ENCODE measurements at places on chromosomes 3 and 15.

- H3K4me1 ChIP-seq, result peaks cover under 1% of the 10 kb centered on the region
- DNase-seq, result no peak
- H3K27ac ChIP-seq, result no peak overlapping the region
- no peak overlapping the region for H3K4me3 ChIP-seq
Observed at GRCh38 chr15:80940331-80940730, 49.3 kb downstream of the MESD start.

- peak overlapping the region; percentile 66 for H3K27ac ChIP-seq
- H3K4me3 ChIP-seq, result peak overlapping the region; percentile 85
- no peaks in the 10 kb centered on the region for H3K27me3 ChIP-seq
- no peak for DNase-seq
Observed at GRCh38 chr3:187744169-187745151, 808 bp downstream of the BCL6 start.

- no peaks in the 10 kb centered on the region for H3K36me3 ChIP-seq
- DNase-seq, result no peak
- no peaks in the 10 kb centered on the region for H3K27me3 ChIP-seq
- no peak overlapping the region for H3K4me3 ChIP-seq
- no peak overlapping the region for H3K27ac ChIP-seq
Observed at GRCh38 chr3:160921020-160921635, 165.1 kb downstream of the PPM1L start.

DNA sequence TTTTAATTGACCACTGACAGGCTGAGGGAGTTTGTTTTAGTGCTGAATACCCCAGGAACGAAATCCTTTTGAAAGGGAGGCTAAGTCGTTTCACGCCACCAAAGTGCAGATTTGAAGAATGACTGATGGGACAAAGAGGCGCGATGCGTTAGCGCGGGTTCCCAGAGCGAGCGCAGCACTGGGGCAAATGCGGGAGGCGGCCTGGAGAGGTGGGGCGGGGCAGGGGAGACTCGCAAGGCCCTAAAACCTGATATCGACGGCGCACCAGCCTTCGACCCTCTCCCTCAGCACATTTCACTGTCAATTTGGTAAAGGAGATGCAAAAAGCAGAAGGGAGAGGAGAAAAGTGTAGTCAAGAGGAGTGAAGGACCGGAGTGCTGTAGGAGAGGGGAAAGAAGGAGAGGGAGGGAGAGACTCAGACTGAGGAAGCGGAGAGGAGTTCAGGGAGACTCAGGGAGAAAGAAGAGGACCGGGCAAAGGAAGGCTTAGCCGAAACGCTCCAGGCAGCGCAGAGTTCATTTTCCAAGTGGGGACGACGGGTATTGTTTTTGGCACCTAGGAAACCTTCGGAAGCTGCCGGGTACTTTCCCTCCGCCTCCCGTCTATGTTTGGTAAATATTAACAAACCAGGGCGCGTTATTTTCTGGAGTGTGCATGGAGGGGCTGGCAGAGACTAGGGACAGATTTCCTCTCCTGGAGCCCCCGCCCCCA is 3.8 kb upstream of the FOXB1 start:
- peaks cover 30% of the 10 kb centered on the region for H3K27me3 ChIP-seq
- H3K4me1 ChIP-seq, result peaks cover 43% of the 10 kb centered on the region
- peaks cover 16% of the 10 kb centered on the region for H3K36me3 ChIP-seq
- peak overlapping the region; percentile 68 for H3K4me3 ChIP-seq

DNA sequence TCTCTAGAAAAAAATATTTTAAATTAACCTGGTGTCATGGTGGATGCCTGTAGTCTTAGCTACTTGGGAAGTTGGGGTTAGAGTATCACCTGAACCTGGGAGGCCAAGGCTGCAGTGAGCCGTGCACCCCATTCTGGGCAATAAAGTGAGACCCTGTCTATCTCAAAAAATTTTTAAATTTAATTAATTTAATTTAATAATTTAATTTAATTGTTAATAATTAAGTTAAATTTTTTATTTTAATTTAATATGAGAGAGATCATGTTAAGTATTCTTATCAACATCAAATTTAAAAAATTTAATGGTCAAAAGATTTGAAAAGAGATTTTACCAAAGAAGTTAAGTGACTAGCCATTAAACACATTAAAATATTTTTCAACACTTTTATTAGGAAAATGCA is 40.8 kb upstream of the FOXB1 start:
- no peaks in the 10 kb centered on the region for H3K27me3 ChIP-seq
- H3K4me1 ChIP-seq, result no peaks in the 10 kb centered on the region
- H3K36me3 ChIP-seq, result no peaks in the 10 kb centered on the region
- H3K4me3 ChIP-seq, result no peak overlapping the region
- H3K27ac ChIP-seq, result no peak overlapping the region

GRCh38 chr3:50122071-50122470 is 33.1 kb upstream of the SEMA3F start:
- DNase-seq, result no peak
- H3K27me3 ChIP-seq, result no peaks in the 10 kb centered on the region

DNA sequence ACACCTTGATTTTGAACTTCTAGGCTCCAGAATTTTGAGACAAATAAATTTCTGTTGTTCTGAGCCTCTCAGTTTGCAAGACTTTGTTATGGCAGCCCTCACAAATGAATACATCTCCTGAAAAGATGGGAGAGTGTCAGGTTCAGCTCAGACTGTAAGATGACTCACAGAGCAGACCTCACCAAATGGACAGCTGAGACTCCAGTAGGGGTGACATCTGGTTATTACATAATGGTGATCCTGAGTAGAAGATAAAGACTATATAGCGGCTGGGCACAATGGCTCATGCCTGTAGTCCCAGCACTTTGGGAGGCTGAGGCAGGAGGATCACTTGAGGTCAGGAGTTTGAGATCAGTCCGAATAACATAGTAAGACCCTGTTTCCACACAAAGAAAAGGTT is 26.2 kb upstream of the MTMR14 start:
- DNase-seq, result no peak
- H3K27ac ChIP-seq, result no peak overlapping the region
- H3K27me3 ChIP-seq, result no peaks in the 10 kb centered on the region
- H3K4me1 ChIP-seq, result no peaks in the 10 kb centered on the region
- H3K36me3 ChIP-seq, result no peaks in the 10 kb centered on the region

GRCh38 chr3:33636125-33636850 is 81.8 kb downstream of the CLASP2 start:
- peak; percentile 44 for DNase-seq
- H3K27ac ChIP-seq, result no peak overlapping the region
- peaks cover 3% of the 10 kb centered on the region for H3K36me3 ChIP-seq
- no peaks in the 10 kb centered on the region for H3K4me1 ChIP-seq
- H3K4me3 ChIP-seq, result no peak overlapping the region
- H3K27me3 ChIP-seq, result no peaks in the 10 kb centered on the region

GRCh38 chr3:42535981-42536784 is 33.7 kb downstream of the VIPR1 start:
- no peak overlapping the region for H3K4me3 ChIP-seq
- H3K27ac ChIP-seq, result no peak overlapping the region
- peaks cover 15% of the 10 kb centered on the region for H3K27me3 ChIP-seq
- DNase-seq, result peak; percentile 12

DNA sequence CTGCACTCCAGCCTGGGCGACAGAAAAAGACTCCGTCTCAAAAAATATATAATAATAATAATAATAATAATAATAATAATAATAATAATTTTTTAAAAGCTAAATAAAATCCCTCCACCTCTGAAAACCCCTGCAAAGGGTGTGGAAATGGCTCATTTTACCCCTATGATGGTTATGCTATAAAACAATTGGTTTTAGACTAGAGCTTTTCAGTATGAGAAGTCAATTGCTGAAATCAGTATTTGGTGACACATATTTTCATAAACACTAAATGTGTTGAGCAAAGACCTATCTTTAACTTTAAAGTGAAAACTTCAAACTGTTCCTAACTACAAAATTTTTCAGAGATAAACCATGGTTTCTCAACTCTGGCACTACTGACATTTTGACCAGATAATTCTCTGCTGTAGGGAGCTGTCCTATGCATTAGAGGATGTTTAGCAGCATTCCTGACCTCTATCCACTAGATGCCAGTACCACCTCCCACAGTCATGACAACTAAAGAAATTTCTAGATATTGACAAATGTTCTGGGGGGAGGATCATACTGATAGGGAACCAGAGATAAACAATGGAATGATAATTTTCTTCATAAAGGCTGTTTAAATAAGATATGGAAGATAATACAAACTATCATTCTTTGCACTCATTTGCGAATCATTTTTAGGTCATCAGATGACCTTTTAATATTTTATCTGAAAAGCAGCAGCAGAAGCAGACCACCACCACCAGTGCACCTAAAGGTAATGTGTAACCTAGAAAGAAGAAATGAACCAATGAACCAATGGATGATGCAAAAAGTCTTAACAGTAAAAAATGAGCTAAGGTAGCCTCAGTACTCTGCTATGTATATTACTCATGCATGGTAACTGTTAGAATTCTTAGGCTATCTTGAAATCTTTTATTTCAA is 13.8 kb downstream of the PTPN9 start:
- H3K4me3 ChIP-seq, result no peak overlapping the region
- H3K36me3 ChIP-seq, result no peaks in the 10 kb centered on the region
- no peaks in the 10 kb centered on the region for H3K4me1 ChIP-seq
- no peak for DNase-seq

GRCh38 chr15:95303713-95304112 is 1026.8 kb upstream of the NR2F2 start:
- H3K4me3 ChIP-seq, result no peak overlapping the region
- DNase-seq, result no peak
- no peaks in the 10 kb centered on the region for H3K4me1 ChIP-seq
- no peaks in the 10 kb centered on the region for H3K36me3 ChIP-seq
